ENCODE measurements at places on chromosomes 3 and 15. TPM values are rescaled to one million over a fixed set of nuclear protein-coding genes. Genes with fewer than 3 reads are reported as not detected.

LIPH gene
- polyA plus RNA-seq = 0.02 TPM

- DNase-seq = peak; percentile 43
These were observed 17.2 kb upstream of the GNB5 start for GRCh38 chr15:52208306-52208946.

PLA2G4D gene
- polyA plus RNA-seq = not detected

DNA sequence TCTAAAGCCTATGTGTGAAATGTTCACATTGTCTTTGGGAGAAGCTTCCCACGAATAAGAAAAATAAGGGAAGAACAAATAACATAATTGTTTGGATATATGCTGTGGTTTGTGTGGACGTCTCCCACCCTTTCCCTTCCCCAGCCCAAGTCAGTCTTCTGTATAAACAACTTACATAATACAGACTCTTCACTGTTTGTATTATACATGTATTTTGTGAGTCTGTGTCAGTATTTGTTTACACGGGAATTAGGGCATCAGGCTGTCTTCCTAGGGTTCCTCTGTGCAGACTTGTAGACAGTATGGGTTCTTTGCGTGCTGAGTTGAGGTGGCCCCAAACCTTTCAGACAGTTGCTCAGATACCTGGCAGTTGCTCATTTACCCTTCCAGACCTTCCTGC, 103.4 kb downstream of the IGF1R start:
- DNase-seq = no peak

DNA sequence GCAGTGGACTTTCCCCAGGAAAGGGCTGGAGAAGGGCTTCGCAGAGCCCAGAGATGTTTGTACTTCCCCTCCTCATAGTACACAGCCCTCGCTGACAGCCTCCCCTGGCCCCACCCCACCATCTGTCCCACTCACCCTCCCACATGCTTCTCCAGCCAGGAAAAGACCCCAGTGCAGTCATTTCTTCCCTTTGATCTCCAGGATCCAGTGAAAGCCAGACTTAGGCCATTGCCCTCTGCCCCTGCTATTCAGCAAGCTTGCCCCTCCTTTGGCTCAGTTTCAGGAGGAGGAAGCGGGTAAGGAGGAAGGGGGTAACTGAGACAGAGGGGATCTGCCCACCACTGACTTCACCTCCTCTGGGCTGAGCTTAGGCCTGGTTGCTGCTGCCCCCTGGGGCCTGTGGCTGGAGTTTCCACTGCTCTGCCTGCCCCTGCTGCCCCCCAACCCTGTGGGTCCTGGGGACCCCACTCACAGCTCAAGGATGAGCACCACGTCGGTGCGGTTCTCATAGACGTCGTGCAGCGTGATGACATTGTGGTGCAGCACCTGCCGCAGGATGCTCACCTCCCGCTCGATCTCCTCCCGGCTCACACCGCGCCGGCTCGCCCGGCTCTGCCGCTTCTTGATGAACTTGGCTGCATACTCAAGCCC, 63.1 kb downstream of the DAPK2 start:
- no peak for DNase-seq

DNA sequence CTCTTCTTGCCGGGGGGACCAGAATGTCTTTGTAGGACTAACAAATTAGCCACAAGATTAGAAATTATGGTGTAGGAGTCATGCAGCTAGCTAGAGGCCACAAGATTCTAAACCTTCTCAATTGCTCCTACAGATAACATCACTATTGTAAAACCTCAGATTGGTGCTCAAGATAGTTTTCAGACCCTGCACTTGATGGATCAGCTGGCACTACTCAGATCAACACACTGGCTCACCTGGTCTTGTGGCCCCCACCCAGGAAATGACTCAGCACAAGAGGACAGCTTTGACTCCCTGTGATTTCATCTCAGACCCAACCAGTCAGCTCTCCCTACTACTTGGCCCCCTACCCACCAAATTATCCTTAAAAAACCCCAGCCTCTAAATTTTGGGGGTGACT, 124.1 kb upstream of the RASGRP1 start:
- no peak for DNase-seq

DNA sequence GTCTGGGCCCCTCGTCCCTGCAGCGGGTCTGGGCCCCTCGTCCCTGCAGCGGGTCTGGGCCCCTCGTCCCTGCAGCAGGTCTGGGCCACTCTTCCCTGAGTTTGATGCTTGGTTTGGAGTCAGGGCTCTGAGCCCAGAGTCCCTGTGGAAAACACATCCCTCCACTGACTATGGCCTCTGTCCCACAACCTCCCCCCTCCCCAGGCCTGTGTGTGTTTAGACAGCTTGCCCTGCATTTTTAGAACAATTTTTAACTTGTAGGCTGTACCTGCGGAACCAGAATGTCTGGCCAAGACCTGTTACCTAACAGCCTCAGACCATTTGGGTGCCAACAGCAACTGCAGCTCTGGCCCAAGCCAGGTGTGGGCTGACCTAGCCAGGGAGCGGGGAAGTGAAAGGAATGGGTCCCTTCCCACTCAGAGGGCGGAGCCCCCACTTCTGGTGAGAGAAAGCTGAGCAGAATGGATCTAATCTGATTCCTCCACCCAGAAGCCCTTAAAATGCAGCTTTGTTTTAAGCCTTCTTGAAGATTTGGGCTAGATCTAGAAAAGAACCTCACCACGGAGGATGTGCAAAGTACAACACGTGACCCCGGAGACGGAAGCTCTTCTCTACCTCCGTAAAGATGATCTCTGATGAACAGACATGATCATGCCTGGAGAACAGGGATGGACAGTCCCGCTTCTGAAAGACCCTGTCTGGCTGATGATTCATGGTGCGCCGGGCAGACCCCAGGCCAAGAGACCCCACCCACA, 60.5 kb upstream of the TFRC start:
- DNase-seq = no peak

PCYT1A gene
- polyA plus RNA-seq = 76.6 TPM

TMIE gene
- not detected for polyA plus RNA-seq

DNA sequence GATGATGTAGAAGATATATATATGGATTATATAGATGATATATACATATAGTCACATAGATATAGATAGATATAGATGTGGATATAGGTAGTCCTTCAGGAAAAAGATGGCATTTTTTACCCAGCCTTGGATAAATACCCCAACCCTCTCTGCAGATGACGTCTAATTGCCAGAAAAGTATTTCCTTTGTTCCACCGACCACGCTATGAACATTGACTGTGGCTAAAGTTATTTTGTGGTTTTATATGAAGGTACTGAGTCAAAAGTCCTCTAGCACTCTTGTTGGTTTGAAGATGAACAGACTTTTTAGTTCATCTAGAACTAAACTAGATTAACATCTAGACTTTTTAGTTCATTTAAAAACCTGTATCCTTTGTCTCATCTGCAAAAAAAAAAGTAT, 207.7 kb downstream of the PLOD2 start:
- DNase-seq = no peak

AGTR1 gene
- polyA plus RNA-seq = 0.20 TPM

TM4SF4 gene
- polyA plus RNA-seq = 0.29 TPM

- DNase-seq = no peak
These were observed 24.8 kb downstream of the PEX5L start for GRCh38 chr3:180011927-180012326.

- DNase-seq = no peak
These were observed 214.4 kb upstream of the SOX2 start for GRCh38 chr3:181497358-181497757.

EPHB1 gene
- polyA plus RNA-seq = 0.11 TPM

- DNase-seq = no peak
These were observed 153.2 kb upstream of the FRMD4B start for GRCh38 chr3:69539134-69539533.

GRCh38 chr15:101255615-101256241, 3.9 kb upstream of the CHSY1 start:
- no peak for DNase-seq

DVL3 gene
- 29.7 TPM for polyA plus RNA-seq

DNA sequence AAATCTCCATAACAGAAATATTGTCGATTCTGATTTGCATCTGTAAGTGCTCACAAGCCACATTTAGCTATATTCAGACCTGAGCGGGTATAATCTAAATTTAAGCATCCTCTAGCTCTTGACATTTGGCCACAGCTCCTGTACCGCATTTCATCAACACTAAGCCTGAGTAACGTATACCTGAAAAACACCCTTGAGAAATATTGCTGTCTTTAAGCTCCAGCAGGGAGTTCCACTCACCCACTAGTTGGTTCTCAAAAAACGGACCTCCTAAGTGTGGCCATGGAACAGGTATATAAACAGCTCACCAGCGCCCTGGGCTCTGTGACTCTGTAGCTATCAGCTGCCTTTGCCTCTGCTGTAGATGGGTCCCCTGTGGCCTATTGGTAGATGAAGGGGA, 80.7 kb downstream of the ABI3BP start:
- no peak for DNase-seq

GRCh38 chr15:48794697-48795134, 16.2 kb downstream of the CEP152 start:
- DNase-seq = no peak

DNA sequence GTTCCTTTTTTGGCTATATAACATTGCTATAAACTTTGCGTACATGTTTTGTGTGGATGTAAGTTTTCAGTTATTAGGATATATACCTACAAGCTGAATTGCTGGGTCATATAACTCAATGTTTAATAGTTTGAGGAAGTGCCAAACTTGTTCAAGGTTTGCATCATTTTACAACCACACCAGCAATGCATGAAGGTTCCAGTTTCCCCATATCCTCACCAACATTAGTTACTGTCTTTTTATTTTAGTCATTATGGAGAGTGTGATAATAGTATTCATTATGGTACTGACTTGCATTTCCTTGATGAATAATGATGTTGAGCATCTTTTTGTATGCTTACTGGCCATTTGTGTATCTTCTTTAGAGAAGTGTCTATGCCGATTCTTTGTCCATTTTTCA, 112.3 kb downstream of the NR1I2 start:
- DNase-seq = no peak

DNA sequence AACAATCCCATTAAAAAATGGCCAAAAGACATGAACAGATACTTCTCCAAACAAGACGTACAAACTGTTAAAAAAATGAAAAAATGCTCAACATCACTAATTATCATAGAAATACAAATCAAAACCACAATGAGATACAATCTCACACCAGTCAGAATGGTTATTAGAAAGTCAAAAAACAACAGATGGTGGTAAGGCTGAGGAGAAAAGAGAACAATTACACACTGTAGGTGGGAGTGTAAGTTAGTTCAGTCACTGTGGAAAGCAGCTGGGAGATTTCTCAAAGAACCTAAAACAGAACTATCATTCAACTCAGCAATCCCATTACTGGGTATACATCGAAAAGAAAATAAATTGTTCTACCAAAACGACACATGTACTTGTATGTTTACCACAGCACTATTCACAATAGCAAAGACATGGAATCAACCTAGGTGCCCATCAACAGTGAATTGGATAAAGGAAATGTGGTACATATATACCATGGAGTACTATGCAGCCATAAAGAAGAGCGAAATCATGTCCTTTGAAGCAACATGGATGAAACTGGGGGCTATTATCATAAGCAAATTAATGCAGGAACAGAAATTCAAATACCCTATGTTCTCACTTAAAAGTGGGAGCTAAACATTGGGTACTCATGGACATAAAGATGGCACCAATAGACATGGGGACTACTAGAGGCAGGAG, 51.5 kb downstream of the MYO1E start:
- no peak for DNase-seq

CADPS gene
- 0.06 TPM for polyA plus RNA-seq

IQCF5 gene
- not detected for polyA plus RNA-seq

GOLGA6L7 gene
- not detected for polyA plus RNA-seq

- no peak for DNase-seq
These were observed 33.0 kb upstream of the CA12 start for GRCh38 chr15:63414474-63415120.

DNA sequence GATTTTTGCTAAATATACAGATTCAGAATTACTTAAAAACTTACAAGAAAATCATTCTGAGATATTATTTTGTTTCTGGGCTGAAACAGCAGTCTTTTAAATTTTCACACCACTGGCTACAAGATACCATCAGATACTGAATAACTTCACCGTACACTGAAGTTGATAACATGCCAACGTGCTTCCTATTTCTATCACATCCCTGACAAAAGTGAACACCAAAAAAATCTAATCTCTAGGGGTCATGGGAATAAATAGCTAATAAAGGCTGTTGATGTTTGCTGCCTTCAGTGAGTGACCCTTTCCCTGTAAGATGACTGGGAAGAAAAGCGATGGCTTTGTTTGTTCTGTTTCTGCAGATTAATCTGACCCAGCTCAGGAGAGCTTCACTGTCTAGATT, 120.5 kb downstream of the DUT start:
- no peak for DNase-seq

CYP11A1 gene
- polyA plus RNA-seq = 0.14 TPM

LARP6 gene
- polyA plus RNA-seq = 188 TPM

- no peak for DNase-seq
These were observed 1.8 kb downstream of the PRKCD start for GRCh38 chr3:53162672-53163443.

KNSTRN gene
- polyA plus RNA-seq = 18.2 TPM

GRCh38 chr15:73393336-73393735, 24.6 kb upstream of the HCN4 start:
- no peak for DNase-seq

- no peak for DNase-seq
These were observed 289.5 kb downstream of the GABRG3 start for GRCh38 chr15:27260523-27260922.

- no peak for DNase-seq
These were observed 86.3 kb downstream of the KLHL25 start for GRCh38 chr15:85708402-85708941.

ST8SIA2 gene
- 0.33 TPM for polyA plus RNA-seq

SLC9C1 gene
- polyA plus RNA-seq = not detected

DNA sequence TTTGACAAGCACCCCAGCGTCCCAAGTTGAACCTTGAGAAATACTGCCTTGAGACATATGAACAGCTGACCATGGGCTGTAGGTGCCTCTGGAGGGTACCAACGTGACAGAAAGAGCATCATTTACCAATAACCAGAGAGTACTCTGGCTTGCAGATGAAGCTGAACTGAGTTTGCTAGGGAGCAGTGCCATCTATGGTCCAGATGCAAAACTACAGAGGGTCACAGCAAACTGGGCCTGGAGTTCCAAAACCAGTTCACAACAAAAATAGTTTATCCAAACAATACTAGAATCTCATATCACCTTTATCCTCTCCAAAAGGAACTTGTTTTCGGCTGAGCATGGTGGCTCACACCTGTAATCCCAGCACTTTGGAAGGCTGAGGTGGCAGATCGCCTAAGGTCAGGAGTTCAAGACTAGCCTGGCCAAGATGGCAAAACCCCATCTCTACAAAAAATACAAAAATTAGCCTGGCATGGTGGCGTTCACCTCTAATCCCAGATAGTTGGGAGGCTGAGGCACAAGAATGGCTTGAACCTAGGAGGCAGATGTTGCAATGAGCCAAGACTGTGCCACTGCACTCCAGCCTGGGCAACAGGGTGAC, 69.3 kb downstream of the CHAC1 start:
- peak; percentile 51 for DNase-seq

TF gene
- polyA plus RNA-seq = 0.07 TPM

DNA sequence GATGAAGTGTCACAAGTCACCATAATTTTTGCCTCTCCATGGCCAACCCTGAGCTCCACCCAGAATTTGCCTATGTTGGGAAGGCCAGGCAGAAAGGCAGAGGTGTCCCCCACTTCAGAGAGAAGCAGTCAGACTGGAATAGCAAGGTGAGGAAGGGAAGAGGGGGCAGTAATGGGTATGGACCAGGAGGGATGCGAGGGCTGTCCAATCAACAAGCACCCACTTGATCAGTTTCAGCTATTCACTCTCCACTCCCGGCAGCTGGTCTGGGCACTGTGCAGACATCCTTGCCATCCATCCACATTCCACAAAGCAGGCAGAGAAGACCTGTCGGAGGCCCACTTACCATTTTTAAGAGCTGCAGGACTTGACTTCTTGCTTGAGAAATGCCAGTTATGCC, 43.5 kb upstream of the CTNNB1 start:
- DNase-seq = no peak

All from AG04450 (cell line).